Transverse colon (tissue), 4 donors: ENCODE measurements at places on chromosomes 1 and 21. TPM values are rescaled to one million over a fixed set of nuclear protein-coding genes. Genes with fewer than 3 reads are reported as not detected.
A peak's percentile ranks its signal among the peaks of the same experiment; 100 is the strongest.

The CFHR3 gene
- not detected for total RNA-seq

GRCh38 chr21:42461881-42462877, 33.8 kb downstream of the RSPH1 start:
- DNase-seq, result peak; percentile 67

DNA sequence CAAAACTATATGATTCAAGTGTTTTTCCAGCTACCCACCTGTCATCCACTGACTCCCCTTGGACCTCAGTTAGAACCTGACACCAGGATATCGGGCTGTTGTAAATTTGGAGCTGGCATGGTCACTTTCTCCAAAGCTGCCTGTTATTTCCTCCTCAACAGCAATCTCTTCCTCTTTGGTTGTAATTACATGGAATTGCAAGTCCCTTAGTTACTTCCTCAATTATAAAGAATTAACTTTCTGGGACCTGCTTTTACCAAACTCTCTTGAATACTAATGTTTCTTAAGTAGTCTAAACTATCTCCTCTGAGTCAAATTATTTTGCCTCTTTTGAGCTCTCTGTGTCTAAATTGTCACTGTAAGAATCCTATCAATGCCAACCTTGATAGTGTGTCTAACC, 150.3 kb upstream of the SGIP1 start:
- DNase-seq, result no peak

- DNase-seq, result no peak
These were observed 439.5 kb downstream of the SMYD3 start for GRCh38 chr1:246067432-246068216.

DNA sequence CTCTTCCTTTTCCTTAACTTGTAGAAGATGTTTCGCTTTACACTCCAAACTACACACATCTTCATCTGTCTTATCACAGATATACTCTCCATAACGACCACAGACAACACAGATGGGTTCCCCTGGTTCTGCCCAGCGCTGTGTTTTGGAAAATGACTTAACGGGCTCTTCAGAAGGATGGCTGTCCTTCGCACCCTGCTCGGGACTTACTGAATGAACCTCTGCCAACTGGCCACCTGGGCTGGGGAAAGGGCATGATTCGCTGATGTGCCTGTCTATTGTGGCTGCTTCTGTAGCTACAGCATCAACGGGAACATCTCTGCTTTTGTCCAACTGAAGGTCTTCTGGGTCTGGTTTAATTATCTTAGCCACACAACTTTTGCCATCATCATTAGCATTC, 3.4 kb downstream of the DDX59 start:
- no peak for DNase-seq

The SLC6A17 gene
- total RNA-seq, result not detected

The PDZK1IP1 gene
- total RNA-seq, result 200 TPM

DNA sequence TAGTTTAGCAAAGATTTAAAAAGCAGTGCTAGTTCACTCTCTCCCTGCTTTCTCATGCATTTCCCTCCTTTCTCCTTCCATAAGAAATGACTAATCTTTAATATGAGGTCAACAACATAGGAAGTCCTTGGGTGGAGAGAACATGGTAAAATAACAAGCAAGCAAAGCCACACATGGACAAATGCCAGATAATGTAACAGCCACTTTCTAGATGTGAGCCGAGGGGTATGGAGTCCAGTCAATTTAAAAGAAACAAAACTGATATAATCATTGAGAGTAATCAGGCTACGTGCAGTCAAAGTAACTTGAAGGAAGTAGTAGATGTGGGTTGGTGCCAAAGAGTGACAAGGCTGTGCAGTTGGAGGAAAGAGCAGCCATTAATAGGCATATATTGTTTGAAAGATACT, 69.6 kb downstream of the DUSP10 start:
- DNase-seq, result no peak

DNA sequence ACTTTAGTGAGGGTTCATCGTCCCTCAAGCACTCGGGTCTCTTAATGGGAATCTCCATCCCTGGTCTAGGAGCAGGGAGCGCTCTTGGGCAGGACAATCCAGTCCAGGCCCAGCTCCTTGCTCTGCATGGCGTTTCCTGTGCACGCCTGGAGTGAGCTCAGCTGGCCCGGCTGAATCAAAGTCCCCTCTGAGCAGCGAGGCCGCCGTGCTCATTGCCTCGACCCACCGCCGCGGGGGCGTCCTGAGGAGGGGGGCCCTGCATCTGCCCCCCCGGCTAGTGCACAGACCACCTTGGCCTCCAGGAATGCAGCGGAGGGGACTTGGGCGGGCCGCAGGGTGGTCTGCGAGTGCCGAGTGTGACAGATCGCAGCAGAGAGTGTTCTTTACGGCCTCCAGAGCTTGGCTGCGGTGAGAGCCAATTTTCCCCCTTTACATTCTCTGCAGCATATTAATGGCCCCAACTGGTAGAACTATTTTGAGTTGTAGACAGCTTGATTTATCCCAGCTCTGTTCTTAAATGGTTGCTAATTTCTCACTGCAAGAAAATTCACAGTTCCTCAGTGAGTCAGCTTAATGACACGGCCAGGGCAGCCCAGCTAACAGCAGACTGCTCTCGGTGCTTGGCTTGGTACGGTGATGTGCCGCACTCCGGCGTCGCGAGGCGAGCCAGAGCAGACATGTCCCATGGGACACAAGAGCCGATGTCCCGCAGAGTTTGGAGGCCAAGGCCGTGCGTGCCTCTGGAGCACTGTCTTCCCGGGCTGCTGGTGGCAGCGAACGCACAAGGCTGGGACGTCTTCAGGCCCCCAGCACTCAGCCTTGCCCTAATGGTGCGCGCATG, 39.8 kb downstream of the SNAP47 start:
- DNase-seq, result no peak
